ENCODE measurements at places on chromosomes 5 and 9. TPM values are rescaled to one million over a fixed set of nuclear protein-coding genes. Genes with fewer than 3 reads are reported as not detected.

MCC gene
- 1.0 TPM for total RNA-seq

BASP1 gene
- 24.5 TPM for total RNA-seq

CKS2 gene
- total RNA-seq, result 6.1 TPM

UBE2QL1 gene
- total RNA-seq, result not detected

OLFML2A gene
- 0.31 TPM for total RNA-seq

SPATA9 gene
- not detected for total RNA-seq

LCN6 gene
- not detected for total RNA-seq

ANKRD31 gene
- 0.63 TPM for total RNA-seq

SHISAL2B gene
- not detected for total RNA-seq

KCNIP1 gene
- not detected for total RNA-seq

GRM6 gene
- total RNA-seq, result not detected

FAM163B gene
- not detected for total RNA-seq

ZFP37 gene
- total RNA-seq, result 0.42 TPM

ANKRD55 gene
- total RNA-seq, result 8.6 TPM

STK10 gene
- 134 TPM for total RNA-seq

PCDHB5 gene
- 0.10 TPM for total RNA-seq

CNTNAP3B gene
- total RNA-seq, result under 0.01 TPM

CCDC171 gene
- total RNA-seq, result 1.3 TPM

HTR1A gene
- total RNA-seq, result not detected

CCDC187 gene
- total RNA-seq, result 0.10 TPM

FRMD3 gene
- 15.1 TPM for total RNA-seq

DCAF12 gene
- total RNA-seq, result 6.6 TPM

GARIN3 gene
- not detected for total RNA-seq

CDKN2AIPNL gene
- 13.0 TPM for total RNA-seq

OR1J2 gene
- total RNA-seq, result not detected

ZFAND5 gene
- 403 TPM for total RNA-seq

PCDHGA6 gene
- total RNA-seq, result 0.10 TPM

SPINK13 gene
- not detected for total RNA-seq

MSMP gene
- total RNA-seq, result not detected

DMRT3 gene
- total RNA-seq, result not detected

CAMK4 gene
- 89.3 TPM for total RNA-seq

FCN1 gene
- 1,156 TPM for total RNA-seq

GAS1 gene
- total RNA-seq, result 0.63 TPM

GAPT gene
- 9.8 TPM for total RNA-seq

PAX5 gene
- 12.6 TPM for total RNA-seq

MCIDAS gene
- total RNA-seq, result not detected

SEMA4D gene
- total RNA-seq, result 126 TPM

NOL8 gene
- 34.2 TPM for total RNA-seq

NUDT2 gene
- total RNA-seq, result 8.9 TPM

SAXO1 gene
- 0.10 TPM for total RNA-seq

KIF4B gene
- total RNA-seq, result not detected

TAF11L5 gene
- not detected for total RNA-seq

SPINK7 gene
- total RNA-seq, result not detected

SLC34A3 gene
- total RNA-seq, result not detected

HACD4 gene
- 25.4 TPM for total RNA-seq

FEM1C gene
- total RNA-seq, result 40.9 TPM

RAI14 gene
- 0.63 TPM for total RNA-seq

ISL1 gene
- not detected for total RNA-seq

Data from mononuclear cell (primary cell).